H9 (cell line): ENCODE measurements at places on chromosomes 16 and 17.

GRCh38 chr17:68391561-68392268 lies 65.6 kb downstream of the WIPI1 start:
- H3K4me3 ChIP-seq: no peak overlapping the region
- no peaks in the 10 kb centered on the region for H3K36me3 ChIP-seq
- no peaks in the 10 kb centered on the region for H3K4me1 ChIP-seq

DNA sequence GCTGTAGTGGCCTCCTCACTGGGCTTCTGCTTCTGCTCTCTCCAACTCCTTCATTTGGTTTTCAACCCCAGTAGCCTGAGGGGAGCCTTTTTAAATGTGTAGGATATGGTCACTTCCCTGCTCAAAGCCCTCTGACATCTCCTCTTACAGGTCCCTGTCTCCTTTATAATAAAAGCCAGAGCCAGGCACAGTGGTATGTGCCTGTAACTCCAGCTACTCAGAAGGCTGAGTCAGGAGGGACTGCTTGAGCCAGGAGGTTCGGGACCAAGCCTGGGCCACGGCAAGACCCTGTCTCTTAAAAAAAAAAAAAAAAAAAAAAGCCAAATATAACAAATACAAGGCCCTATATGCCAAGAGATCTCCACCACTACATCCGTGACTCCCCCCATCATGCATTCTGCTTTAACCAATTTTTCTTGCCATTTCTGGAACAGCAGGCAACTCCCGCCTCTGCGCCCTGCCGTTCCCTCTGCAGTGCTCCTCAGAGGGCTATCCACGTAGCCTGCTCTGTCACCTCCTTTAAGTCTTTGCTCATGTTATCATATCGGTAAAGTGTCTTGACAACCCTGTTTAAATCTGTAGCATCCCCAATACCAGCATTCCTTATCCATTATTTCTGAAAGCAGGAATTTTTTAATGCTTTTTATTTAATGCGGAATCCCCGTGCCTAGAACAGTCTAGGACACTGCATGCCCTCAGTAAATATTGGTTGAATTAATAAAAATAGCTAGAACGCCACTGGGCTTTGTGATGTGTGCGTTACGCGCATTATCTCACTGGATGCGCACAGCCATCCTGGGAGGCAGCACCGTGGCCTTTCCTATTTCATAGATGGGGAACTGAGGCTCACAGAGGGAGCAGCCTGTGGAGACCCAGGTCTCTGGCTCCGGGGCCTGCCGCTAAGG lies 9.5 kb downstream of the ZNF771 start:
- H3K36me3 ChIP-seq: peaks cover 44% of the 10 kb centered on the region
- H3K27me3 ChIP-seq: no peaks in the 10 kb centered on the region
- no peak overlapping the region for H3K27ac ChIP-seq
- DNase-seq: no peak
- H3K4me3 ChIP-seq: peak overlapping the region; percentile 61
- H3K4me1 ChIP-seq: no peaks in the 10 kb centered on the region

GRCh38 chr16:4506450-4506849 lies 30.3 kb downstream of the HMOX2 start:
- H3K36me3 ChIP-seq: peaks cover 6% of the 10 kb centered on the region; the same call in 2 of the 3 replicates
- H3K27ac ChIP-seq: no peak overlapping the region
- no peak overlapping the region for H3K4me3 ChIP-seq
- peak; percentile 71 for DNase-seq

DNA sequence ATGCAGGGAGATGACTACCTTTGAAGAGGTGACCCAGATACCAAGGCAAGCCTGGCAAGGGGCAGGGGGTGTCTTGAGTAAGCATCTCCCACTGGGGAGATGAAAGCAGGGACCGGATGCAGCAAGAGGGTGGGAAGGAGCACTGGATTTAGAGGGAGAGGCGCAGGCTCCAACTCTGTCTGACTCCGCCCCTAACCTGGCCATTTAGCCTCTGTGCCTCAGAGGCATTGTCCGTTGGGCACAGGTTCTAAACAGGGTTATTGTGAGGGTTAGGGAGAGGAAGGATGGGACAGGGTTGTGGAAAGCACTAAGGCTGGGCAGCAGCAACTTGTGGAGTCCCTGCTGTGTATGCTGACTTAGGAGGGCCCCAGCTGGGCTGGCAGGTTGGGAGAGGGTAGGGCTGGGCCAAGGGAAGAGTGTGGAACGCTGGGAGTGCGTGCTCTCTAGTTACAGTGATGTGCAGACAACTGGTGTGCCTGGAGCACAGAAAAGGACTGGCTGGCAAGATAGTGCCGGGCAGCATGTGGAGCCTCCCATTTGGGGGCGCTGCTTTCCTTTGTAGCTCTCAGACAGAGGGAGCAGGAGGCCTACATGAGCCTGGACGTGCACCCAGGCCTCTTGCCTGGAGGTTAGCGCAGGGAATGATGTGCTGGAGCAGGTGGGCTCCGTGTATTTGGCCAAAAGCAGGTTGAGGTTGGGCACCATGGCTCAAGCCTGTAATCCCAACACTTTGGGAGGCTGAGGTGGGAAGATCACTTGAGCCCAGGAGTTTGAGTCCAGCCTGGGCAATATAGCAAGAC lies 26.2 kb downstream of the TBX2 start:
- no peak overlapping the region for H3K27ac ChIP-seq
- no peak overlapping the region for H3K4me3 ChIP-seq
- peaks cover 2% of the 10 kb centered on the region; the same call in 1 of the 2 replicates for H3K4me1 ChIP-seq
- no peaks in the 10 kb centered on the region for H3K27me3 ChIP-seq
- DNase-seq: peak; percentile 90

GRCh38 chr16:23298290-23298915 lies 3.7 kb upstream of the SCNN1B start:
- no peaks in the 10 kb centered on the region for H3K4me1 ChIP-seq
- no peak overlapping the region for H3K27ac ChIP-seq
- no peak for DNase-seq
- H3K36me3 ChIP-seq: no peaks in the 10 kb centered on the region

DNA sequence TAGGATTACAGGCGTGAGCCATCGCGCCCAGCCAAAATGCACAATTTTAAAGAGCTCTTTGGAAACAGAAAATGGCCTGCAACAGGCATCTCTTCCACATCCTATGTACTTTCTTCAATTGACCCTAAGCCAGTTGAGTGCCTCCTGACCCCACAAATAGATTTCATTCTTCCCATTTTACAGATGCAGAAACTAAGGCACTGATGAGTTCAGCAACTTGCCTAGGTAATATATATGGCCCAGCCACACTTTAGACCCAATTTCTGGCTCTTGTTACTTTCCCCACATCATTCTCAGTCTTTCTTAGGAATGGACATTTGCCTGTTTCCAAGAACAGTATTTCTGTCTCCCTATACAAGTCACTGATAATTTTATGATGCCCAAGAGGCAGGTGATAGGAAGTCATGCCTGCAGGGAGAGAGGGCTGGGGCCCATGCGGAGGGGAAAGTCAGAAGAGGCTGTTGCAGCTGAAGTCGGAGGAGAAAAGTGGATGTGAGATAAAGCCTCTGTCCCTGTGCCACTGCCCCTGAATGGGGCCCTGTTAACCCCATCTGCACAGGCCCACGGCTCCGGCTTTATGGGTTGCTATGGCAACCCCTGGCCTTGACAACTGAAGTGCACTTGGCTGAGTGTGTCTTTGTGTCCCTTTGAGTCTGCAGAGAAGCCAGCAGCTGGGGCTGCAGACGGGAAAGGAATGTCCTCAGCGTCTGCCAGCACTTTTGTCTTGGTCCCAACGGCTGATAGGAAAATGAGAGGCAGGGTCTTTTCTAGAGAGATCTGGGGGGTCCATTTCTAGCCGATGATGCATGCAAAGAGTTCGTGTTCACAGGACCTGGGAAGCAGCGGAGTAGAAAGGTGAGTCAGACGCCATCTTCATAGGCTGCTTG lies 45.9 kb downstream of the ABAT start:
- H3K36me3 ChIP-seq: no peaks in the 10 kb centered on the region; the same call in 2 of the 3 replicates
- 0 out of 2 replicates have a peak, but pooled peaks cover 5% of the 10 kb centered on the region for H3K4me1 ChIP-seq
- DNase-seq: peak; percentile 47
- H3K27me3 ChIP-seq: no peaks in the 10 kb centered on the region

- H3K36me3 ChIP-seq: 0 out of 2 replicates have a peak, but pooled peaks cover 5% of the 10 kb centered on the region
- DNase-seq: no peak
- H3K27me3 ChIP-seq: no peaks in the 10 kb centered on the region
- no peak overlapping the region for H3K27ac ChIP-seq
- no peak overlapping the region for H3K4me3 ChIP-seq
- no peaks in the 10 kb centered on the region for H3K4me1 ChIP-seq
Measured at GRCh38 chr17:850851-851763, 69.0 kb downstream of the MRM3 start.

DNA sequence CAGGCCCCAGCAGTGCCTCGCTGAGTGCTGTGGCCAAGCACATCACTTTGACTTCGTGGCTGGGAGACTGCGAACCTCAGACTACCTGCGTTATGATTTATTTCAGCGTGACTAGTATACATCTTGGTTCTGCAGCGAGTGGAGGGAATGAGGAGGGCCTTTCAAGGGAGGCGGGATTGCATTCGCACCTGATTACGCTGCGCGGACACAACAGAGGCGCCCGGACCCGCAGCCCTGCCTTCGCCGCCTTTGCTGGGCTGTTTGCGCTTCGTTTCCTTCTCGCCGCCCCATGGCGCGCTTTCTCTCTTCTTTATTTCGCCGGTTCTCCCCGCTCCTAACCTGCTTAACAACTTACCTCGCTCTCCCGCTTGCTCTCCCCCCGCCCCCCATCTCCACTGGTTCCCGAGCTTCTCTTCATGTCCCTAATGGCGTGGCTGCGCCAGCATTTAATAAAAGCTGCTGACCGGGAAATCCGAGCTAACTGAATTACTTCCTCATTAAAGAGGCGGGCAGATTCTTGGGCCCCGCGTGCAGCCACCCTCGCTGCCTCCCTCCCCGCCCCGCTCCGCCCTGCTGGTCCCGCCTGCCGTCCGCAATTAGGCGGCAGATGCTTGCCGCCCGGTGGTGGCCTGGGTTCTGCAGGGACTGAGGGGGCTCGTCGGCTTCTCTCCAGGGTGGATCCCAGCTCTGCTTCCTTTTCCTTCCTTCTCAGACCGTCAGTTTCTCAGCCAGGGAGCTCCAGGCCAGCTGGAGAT lies 257.6 kb upstream of the SDK2 start:
- peak overlapping the region; percentile 85 for H3K4me3 ChIP-seq
- no peak overlapping the region for H3K27ac ChIP-seq
- peaks cover 61% of the 10 kb centered on the region for H3K27me3 ChIP-seq
- H3K36me3 ChIP-seq: no peaks in the 10 kb centered on the region; the same call in 2 of the 3 replicates
- DNase-seq: peak; percentile 80

DNA sequence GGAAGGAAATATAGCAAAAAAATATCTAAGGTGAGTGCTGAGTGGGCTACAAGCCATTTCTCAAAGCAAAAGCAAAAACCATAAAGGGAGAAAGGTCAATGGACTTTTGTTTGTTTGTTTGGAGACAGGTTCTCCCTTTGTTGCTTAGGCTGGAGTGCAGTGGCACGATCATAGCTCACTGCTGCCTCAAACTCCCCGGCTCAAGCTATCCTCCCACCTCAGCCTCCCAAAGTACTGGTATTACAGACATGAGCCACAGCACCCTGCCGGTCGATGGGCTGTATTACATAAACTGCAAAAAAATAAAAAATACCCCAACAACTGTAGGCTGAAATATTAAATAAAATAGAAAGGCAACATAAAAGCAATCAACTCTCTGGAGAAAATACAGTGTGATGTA lies 3.5 kb upstream of the RBBP6 start:
- no peaks in the 10 kb centered on the region for H3K4me1 ChIP-seq
- peaks cover 6% of the 10 kb centered on the region for H3K36me3 ChIP-seq
- no peaks in the 10 kb centered on the region for H3K27me3 ChIP-seq
- DNase-seq: no peak
- H3K4me3 ChIP-seq: no peak overlapping the region

GRCh38 chr17:81916234-81917001 lies 1.6 kb downstream of the SIRT7 start:
- H3K27me3 ChIP-seq: no peaks in the 10 kb centered on the region
- H3K27ac ChIP-seq: no peak overlapping the region
- H3K4me3 ChIP-seq: peak overlapping the region; percentile 87
- DNase-seq: no peak
